ENCODE measurements at places on chromosomes 11 and 22.

- no peak for DNase-seq
Measured at GRCh38 chr22:38867471-38868285, 4.3 kb downstream of the CBX6 start.

DNA sequence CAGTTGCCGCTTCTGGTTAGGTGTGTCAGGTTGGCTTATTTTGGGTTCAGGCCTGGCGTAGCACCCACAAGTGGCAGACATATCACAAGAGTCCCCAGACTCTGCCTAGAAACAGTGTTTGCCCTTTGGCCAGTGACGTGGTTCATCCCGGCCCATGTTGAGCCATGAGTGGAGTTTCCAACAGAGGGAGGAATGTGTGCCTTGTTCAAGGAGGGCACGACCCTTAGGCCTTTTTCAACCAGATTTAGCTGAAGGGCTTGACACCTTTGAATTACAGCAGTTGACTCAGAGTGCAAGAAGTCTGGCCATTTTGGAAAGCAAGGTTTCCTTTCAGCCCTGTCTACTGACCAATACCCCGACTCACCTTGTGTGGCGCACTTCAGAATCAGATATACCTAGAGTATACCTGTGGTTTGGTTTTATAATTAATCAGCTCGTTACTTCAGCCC, 15.1 kb upstream of the AIFM3 start:
- no peak for DNase-seq

- no peak for DNase-seq
Measured at GRCh38 chr11:66880496-66881450, 23.9 kb downstream of the LRFN4 start.

DNA sequence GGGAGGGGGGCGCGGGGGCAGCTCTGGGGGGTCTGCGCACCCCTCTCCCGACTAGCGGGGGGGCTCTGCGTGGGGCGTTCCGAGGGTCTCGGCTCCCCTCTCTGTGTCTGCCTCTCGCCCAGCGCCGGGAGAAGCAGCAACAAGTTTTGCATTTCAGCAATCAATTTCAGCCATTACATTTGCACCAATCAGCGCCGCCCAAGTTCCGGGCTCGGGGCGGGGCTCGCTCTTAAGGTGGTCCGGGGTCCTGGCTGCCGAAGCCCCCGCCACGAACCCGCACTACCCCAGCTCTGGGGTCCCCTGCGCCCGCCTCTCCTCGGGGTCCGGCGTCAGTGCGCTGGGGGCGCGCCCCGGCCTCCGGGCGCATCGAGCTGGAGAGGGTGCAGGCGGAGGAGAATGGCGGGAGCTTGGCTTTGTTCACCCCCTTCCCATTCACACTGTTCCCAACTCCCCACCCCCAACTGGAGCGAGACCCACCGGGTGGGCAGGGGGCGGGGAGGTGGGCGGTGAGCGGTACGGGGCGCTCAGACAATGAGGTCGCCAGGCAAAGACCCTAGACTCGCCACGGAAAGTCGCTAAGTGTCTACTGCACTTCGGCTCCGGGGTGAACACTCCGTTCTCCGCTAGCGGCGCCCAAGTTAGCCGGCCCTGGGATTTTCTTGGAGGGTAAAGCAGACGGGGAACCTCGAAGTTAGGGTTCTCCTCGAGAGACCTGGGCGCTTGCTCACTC, at the start of gene MN1:
MN1 (minus strand) TSS at position 141 of the 730 bp plus-strand sequence. CDS start 1,213 bp downstream, outside the sequence.
- DNase-seq: no peak

- no peak for DNase-seq
Measured at GRCh38 chr22:32052936-32053791, 10.1 kb downstream of the SLC5A1 start.

DNA sequence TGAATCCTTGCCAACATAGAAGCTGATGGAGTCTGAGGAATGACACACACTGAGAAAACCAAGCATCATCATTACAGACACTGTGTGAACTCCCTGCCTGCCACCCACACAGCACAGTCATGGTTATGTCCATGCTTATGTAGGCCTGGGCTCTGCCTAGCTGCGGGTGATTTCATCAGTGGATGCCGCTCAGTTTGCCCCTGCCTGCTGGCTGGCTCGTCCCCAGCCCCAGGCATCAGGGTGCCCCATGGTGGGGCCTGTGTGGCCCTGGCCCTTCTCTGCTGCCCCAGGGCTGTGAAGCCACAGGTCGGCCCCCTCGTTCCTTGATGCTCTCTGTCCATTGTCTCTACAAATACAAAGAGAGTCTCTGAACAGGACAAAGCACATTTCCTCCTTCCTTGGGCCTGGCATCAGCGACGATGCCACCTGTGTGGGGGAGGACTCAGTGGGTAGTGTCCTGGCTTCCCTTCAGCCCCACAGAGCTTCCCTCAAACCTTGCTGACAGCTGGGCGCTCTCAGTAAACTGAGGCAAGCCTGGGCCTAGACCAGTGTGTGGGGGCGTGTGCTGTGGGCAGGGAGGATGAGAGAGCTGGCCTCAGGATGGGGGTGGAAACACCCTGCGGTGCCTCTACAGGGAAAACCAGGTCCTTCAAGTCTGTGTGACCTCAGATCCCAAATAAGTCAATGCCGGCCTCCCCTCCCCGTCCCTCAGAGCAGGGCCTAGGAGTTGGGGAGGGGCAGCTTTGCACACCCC, 20.0 kb upstream of the TUB start:
- DNase-seq: no peak

DNA sequence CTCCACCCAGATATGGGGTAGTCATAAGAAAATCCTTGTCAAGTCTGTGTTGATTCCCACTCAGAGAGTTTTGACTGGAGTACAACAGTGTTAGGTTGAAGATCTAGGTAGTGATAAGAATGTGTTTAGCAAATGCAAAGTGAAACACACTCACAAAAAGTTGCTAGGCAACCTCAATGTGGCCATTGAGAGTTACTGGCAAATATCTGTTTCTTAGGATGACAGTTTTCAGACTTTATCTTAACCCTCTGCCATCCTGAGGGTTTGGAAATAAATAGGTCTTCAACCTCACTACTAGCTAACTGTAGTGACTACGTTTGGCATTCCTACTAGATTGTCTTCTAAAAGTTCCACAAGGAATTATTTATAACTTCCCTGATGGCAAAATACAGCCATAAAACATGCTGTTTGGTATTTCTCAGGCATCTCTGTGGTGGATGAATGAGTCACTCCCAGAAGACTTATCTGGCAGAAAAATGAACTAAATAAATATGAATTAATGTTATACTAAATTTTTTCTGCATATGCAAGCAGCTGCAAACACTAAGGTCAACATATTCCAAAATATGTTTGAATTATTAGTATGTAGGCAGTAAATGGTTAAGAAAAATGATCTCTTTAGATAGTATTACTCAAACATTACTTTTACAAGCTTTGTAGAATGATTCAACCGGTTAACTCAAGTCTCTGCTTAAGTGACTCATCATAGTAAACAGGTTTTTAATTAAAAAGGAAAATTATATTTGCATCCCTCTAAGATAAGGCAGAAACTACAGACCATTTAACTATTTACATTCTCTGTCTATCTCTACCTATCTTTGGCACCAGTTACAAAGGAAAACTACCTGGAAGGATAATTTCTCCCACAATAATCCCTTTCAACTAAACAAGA, 17.1 kb upstream of the SYTL2 start:
- DNase-seq: peak; percentile 80

DNA sequence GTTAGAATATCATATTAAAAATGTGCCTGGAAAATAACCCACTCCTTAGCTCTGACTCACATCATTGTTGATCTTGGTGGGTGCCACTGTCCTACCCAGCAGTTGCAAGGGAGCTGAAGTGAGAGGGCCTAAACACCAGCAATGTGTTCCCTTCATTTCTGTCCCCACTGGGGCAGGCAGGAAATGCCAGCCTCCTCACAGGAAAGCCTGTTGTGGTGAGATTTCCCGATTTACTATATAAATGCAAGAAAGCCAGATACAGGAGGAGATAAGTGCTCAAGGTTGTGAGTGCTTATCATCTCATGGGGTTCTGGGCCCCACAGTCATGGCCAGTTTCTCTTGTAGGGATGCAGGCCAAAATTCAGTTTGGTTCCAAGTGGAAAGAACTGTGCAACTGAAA, 15.8 kb upstream of the FLI1 start:
- no peak for DNase-seq

DNA sequence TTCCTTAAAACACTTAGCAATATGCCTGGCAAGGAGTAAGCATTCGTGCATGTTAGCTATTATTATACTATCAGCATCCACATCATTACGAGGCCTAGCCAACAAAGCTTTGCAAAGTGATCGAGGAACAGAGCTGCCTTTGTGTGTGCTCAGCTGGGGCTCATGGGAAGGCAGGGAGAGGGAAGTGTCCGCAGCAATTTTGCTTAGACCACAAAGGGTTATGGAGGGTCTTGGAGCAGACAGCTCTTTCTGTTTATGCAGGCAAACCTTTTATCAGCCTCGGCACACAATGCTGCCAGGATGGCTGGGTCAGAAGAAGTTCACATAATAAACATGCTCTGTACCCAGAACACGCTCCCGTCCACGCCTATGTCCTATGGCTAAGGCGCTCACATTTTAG, 10.9 kb upstream of the DKK3 start:
- DNase-seq: peak; percentile 96

- no peak for DNase-seq
Measured at GRCh38 chr22:31442768-31443489, 43.5 kb downstream of the DRG1 start.

DNA sequence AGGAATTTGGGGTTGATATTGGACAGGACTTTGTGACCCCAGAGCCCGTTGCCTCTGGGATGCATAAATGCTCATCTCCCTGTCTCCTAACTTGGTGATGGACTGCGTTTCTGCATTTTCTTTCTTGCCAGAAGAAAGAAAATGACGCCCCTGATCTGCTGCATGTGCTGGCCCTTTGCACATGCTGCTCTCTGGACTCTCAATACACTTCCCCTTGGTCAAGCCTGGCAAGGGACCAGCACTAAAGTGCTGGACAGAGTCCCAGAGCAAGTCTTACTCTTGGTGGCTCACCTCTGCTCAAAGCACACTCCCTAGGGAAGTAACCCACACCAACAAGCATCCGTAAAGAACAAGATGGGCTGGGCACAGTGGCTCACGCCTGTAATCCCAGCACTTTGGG, 40.7 kb downstream of the MYH9 start:
- DNase-seq: no peak

DNA sequence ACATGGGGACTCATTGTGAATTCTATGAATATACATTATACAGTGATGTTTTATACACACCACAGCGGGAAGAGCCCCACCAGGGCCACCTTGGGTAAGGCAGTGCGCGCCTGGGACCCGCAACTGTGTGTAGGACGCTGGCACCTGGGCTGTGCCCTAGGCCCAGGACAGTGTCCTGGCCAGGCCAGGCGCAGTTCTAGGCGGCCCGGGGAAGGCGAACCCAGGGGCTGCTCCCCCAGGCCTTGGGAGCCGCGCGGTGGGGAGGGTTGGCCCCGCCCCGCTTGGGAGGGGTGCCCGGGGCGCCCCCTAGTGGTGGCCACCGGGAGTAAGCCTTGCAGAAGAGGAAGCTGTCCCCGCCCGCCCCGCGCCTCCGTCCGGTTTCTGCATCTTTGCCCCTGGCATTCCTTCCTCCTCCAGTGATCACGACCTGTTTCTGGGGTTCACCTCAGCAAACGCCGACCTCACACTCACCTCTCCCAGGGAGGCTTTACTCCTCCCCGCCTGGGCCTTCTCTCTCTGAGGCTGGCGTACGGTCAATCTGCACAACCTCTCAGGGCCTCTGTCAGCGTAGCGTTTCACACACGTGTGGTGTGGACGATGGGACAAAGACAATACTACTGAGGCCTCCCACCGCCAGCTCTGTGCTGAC, 9.5 kb upstream of the EHD1 start:
- DNase-seq: no peak

GRCh38 chr11:97890466-97890865, 1130.3 kb upstream of the CNTN5 start:
- DNase-seq: no peak

GRCh38 chr22:23047265-23047664, 23.1 kb upstream of the GNAZ start:
- no peak for DNase-seq

- DNase-seq: peak; percentile 60
Measured at GRCh38 chr11:128171506-128171905, 415.9 kb downstream of the ETS1 start.

DNA sequence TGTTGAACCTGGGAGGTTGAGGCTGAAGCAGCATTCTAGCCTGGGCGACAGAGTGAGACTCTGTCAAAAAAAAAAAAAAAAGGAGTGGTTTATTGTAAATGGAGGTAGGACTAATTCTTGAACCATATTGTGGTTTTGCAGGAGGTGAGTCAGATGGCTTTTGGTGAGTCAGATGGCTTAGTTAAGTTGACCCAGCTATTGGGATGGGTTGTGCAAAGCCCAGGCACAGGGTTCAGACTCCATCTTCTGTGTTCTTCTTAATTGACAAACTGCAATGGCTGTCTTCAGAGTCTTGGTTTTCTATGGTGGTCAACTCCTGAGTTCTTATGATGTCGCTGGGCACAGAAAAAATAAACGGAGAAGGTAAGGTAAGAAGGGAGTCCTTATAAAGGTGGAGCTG, 182.7 kb downstream of the ADAMTS15 start:
- peak; percentile 72 for DNase-seq

GRCh38 chr11:47160753-47161133, 15.9 kb downstream of the ARFGAP2 start:
- no peak for DNase-seq

DNA sequence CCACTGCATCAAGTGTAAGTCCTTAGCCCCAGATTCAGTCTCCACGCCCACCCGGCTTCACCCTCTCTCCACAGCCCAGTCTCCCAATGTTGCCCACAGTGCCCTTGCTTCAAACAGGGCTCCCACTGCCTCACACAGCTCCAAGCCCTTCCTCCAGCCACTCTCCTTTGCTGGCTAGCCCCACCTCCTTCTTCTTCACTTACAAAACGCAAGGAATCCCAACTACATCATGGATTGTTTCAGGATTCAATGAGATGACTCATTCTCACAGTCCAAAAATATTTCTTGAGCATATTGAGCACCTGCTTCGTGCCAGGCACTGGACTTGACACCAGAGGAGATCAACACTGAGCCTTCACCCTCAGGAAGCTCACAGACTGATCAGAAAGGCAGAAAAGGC, 533.5 kb downstream of the BUD13 start:
- DNase-seq: no peak

GRCh38 chr11:76597533-76598425, 72.8 kb downstream of the LRRC32 start:
- no peak for DNase-seq

- no peak for DNase-seq
Measured at GRCh38 chr11:78753297-78753696, 178.6 kb upstream of the NARS2 start.

- no peak for DNase-seq
Measured at GRCh38 chr11:1496091-1496760, 9.6 kb upstream of the MOB2 start.

DNA sequence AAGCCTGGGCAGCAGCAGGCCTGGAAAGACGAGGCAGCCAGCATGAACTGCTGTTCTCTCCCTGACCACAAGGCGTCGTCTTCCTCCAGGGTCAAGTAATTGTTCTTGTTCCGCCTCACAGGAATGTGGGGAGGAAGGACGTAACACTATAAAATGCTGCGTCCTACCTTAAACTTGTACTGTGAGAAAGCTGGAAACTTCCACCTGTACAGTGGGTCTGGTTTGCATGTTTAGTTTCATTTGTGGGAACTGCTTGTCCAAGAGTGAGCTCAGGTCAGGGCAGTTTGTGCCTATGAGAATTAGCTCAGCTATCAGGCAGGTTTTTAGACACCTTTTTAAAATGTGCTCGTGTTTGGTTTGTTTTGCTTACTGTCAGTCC, 55.2 kb downstream of the PANX1 start:
- no peak for DNase-seq

GRCh38 chr22:28002181-28002700, 83.2 kb upstream of the PITPNB start:
- DNase-seq: no peak

- DNase-seq: no peak
Measured at GRCh38 chr11:30329150-30329940, 6.4 kb downstream of the ARL14EP start.

Measured in astrocyte of the cerebellum (primary cell).